ENCODE measurements at places on chromosomes 2 and 18.

DNA sequence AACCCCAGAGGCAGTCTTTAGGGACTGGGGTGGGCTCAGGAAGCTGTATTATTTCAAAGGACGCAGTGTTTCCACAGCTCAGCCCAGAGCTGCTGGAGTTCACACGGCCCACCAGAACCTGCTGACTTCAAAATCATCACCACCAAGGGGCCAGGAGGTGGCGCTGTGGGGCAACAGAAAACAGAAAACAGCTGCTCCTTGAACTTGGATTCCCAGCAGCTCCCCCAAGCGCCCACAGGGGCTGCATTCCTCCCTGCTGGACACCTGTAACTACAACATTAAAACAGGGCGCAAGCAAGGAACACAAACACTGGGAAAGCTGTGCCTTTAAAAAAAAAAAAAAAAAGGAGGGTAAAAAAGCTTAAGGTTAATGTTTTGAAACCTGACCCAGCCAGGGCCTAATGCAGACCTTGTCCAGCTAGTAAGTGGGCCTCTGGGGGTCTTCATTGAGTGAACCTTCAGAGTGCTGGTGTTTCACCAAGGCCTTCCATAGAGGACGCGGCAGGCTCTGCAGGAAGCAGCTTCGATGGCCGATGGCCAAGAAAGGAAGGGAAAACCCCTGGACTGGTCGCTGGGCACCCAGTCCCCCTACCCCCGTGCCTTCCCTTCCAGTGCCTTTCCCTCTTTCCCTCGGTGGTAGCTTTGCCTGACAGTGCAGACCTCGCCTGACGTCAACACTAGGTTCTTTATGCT, 25.9 kb downstream of the MLPH start:
- DNase-seq, result no peak

DNA sequence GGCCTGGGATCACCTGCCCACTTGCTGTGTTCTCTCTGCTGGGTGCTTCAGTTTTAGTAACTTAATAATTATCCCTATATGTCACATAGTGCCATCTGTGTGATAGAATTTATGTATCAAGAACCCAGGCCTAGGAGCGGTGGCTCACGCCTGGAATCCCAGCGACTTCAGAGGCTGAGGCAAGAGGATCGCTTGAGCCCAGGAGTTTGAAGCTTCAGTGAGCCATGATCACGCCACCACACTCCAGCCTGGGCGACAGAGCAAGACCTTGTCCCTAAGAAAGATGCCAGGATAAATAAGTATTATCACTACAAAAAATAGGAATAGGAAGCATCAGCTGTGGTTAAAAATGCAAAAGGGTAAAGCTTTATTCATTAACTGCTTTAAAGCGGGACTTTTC, 240.8 kb downstream of the FAM210A start:
- DNase-seq, result no peak

DNA sequence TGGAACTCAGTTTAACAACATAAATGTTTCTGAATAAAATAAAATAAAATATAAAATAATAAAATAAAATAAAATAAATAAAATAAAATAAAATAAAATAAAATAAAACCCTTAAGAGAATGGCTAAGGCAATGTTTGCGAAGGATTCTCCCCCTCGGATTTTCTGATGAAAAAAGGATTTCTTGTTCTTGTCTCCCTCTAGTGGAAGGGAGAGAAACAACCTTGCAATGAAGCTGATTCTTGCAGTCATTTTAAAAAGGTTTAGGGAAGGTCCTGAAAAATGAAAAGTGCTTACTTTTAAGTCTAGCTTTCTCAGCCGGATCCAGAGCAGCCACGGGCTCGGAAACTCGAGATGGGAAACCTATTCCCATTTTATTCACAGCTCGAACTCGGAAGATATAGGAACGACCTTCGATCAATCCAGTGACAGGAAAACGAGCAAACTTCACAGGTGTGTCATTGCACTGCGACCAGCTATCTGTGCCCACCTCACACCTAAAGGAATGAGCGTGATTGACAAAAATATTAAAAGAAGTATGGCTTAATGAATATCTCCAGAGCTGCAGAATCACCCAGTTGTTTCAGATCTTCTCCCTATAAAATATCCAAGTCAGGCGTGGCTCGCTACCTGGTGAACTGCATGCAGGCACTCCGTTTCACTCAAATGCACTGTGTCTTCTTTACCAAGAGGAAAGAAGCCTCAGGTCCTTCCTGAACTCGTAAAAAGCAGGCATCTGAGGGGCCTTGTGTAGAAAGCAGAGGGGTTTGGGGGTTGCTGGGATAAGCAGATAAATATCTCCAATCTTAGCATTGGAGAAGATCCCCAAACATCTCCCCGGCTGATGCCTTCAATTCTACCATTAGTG, 68.1 kb downstream of the MYOM1 start:
- DNase-seq, result no peak

GRCh38 chr2:14635391-14635871, 2.9 kb downstream of the LRATD1 start:
- DNase-seq, result no peak

DNA sequence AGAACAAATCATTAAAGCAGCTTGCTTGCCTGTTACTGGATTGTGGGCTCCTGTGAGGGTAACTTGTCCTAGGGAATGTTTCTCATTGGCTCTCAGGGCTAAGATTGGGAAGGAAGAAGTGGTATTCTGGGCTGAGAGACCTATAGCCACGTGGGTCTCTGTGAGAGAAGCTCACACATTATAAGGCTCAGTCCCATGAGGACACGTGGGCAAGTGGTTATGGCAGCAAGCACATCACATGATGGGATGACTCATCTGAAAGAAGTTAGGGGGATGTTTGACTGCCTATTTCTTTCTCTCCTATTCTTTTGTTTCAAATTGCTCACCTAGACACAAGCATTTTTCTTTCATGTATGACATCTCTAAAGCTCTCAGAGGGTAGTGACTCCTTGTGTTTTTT, 418.0 kb upstream of the ST6GAL2 start:
- no peak for DNase-seq

DNA sequence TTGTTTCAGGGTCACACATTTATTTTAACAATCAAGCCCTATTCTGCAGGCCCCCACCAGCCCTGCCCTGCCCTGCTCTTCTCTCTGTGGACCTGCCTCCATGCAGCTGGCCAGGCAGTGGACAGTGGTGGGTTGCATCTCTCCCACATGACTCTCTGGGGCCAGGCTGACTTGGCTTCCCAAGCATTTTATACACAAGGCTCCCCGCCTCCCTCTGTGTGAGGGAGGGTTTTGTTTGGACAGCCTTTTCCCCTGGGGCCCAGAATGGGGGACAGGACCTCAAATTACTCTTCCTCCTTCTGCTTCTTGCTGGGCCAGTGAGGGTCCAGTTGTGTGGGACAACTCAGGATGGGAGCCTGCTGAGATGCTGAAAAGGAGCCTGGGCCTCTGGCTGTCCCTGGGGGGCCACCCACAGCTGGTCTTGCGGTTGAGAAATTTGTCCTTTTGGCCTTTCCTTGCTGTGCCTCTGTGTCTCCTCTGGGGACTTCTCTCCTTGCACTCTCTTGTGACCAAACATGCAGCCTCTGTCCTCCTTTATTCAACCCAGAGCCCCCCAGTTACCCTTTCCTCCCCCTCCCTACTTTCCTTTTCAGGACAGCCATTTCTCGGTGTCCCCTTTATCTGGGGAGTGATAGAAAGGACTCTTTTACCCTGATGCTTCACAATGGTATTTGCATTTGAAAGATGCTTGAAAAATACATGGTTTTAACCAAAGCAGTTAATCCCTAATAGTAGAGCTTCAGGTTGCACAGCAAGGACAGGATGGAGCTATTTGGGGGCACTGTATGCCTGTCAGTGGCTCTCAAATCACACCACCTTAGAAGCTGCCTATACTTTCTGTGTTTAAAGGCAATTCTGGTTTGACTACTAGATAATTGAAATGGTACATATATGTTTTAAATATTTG, 151.1 kb downstream of the FHOD3 start:
- DNase-seq, result no peak

DNA sequence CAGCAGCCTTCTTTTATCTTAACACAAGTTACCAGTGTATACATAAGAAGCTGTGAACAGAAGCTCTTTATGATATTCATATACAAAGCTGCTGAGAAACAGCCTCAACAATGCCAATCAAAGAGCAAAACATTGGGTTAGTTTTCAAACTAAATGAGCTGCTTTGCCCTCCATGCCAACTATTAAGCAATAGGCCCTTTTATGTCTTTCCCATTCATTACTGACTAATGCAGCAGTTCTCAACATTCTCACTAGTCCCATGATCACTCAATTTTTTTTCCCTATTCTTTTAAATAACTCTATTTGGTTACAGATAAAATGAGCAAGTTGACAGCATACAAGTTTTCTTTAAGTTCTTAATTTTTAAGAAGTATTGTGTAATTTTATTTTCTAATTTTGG, 57.9 kb upstream of the FRZB start:
- no peak for DNase-seq

- no peak for DNase-seq
These were observed 42.0 kb downstream of the SPC25 start for GRCh38 chr2:168848225-168848624.

DNA sequence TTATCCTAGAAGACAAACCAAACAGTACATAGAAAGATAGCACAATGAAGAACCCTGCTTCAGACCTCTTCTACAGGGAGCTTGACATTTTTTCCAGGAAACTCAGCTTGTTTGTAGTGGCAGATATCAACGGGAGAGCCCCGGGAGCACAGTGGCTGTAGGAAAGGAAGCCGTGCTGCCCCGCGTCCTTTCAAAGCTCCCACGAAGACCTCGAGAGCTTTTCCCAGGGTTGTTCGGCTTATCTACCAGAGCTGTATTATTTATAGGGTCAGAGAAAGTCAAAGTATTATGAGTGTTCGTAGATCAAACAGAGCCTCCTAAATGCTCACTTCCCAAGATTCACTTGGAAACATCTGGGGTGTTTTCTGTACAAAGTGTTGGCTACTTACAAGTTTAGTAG, 167.1 kb upstream of the COPS8 start:
- no peak for DNase-seq

DNA sequence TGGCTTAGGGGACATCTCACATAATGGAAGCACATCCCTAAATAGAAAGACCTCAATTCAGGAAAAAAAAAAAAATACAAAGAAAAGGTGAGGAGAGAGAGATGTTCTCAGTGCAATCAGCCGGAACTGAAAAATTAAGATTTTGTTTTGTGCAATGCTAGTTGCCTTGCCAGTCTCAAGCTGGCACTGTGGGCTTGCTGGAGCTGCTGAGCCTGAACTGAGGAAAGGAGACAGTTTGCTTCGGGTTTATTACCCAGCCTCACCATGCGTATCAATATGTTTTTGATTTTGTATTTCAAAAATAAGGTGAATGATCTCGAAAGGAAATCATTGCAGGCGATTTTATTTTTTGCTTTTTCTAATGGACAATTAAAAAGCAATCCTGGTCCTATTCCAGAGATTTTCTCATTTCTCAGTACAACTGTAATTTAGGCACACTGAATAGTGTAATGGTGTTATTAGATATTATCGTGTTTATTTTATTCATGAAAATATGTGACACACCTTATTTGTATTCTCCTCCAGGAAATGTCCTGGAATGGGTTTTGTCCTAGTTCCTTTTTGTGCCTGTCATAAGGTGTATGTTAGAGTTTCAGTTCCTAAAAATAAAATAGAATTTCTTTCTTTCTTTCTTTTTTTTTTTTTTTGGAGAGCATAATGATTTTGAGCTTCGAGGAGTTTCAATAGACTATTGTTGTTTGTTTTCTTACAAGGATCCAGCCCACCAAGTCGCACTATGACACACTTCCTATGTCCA, 72.8 kb upstream of the ZEB2 start:
- no peak for DNase-seq
